Central memory CD4-positive, alpha-beta T cell (primary cell): ENCODE measurements at places on chromosomes 13 and 19.

DNA sequence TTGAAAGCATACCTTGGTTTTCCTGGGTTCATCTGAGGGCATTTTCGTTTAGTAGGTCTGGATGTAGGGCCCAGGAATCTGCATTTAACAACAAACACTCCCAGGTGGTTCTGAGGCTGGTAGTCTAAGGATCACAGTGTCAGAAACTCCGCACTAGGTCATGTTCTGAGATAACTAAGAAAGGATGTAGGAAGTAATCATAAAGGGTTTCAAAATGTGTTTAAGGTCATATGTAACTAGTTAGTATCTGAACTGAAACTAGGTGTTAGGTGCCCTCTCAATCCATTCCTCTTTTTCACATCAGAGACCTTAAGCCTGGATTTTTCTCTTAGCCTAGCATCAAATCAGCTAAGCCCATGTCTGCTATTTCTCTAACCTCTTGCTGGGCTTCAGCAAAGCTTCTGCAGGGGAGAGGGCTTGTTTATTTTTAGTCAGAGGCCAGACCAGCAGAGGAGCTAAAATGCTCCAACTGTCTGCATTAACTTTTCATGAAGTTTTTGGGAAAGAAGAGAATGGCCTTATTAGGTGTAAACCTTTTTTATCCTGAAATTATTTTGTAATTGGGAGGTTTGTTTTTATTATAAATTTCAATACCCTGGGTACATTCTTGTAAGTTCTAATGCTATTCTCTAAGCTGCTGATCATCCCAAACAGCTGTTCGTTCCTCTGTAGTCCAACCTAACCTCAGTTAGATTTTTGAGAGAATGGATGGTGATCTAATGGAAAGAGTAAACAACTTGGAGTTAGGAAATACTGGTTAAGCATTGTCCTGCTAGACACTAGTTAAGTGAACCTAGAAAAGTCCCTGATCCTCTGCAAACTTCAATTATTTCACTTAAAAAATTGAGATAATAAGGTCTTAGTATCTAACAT is 262.8 kb upstream of the RFC3 start:
- no peak for DNase-seq

DNA sequence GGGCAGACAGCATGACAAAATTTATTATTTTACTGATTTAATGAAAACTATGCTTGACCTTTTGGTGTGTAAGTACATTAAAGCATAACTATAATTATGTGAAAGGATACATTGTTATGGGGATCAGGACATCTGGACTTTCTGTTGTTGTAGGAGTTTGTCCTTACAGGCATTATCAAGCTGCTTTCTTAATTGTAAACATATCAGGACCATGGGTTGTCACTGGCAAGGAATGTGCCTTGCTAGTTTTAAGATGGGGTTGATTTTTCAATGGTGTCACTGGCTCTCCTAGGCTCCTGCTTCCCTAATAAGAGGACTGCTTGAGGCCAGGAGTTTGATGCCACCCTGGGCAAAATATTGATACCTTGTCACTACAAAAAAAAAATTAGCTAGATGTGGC is 32.6 kb downstream of the KBTBD6 start:
- DNase-seq: no peak

GRCh38 chr13:85406269-85406975 is 392.8 kb downstream of the SLITRK6 start:
- DNase-seq: no peak

- no peak for DNase-seq
Measured at GRCh38 chr13:43387880-43388279, 364.5 kb downstream of the DNAJC15 start.

- DNase-seq: no peak
Measured at GRCh38 chr19:45655073-45655472, 12.9 kb upstream of the GIPR start.

DNA sequence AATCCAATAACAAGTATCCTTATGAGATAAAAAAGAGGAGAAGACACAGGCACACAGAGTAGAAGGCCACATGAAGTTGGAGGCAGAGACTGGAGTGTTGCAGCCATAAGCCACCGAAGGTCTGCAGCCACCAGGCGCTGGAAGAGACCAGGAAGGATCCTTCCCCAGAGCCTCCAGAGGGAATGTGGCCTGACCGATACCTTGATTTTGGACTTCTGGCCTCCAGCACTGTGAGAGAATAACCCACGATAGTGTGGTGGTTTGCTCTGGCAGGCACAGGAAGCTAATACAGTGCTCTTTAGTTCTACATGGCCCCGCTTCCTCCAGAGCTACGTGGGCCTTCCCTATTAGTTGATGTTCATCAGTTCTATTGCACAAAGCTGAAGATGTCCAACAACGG is 15.3 kb upstream of the SULT2A1 start:
- DNase-seq: no peak

GRCh38 chr19:3029065-3029923 is at the start of gene TLE2:
TSS of gene TLE2 (minus strand) at chr19:3029280. CDS start at chr19:3028904, 376 bp downstream.
- no peak for DNase-seq

DNA sequence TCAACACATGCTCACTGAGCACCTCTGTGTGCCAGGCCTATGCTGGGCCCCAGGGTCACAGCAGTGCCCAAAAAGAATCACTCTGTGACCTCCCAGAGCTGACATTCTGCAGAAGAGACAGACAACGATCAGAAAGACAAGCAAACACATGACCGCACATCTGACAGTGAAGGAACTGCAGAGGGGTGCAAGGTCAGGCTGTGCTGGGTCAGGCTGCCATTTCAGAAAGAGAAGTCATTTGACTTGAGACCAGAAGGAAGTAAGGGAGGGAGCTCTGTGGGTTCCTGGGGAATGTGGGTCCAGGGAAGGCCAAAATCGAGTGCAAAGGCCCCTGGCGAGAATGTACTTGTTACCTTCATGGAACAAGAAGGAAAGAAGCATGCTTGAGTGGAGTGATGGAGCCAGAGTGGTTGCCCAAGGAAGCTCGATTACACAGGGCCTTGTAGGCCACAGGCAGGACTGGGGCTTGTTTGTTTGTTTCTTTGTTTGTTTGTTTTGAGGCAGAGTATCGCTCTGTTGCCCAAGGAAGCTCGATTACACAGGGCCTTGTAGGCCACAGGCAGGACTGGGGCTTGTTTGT is 11.4 kb upstream of the CD22 start:
- DNase-seq: no peak

- DNase-seq: no peak
Measured at GRCh38 chr13:79468819-79469218, 12.1 kb upstream of the NDFIP2 start.

GRCh38 chr19:12052091-12052496 is 667 bp downstream of the ZNF878 start:
- no peak for DNase-seq

- no peak for DNase-seq
Measured at GRCh38 chr13:84672616-84673015, 790.3 kb upstream of the SLITRK1 start.

DNA sequence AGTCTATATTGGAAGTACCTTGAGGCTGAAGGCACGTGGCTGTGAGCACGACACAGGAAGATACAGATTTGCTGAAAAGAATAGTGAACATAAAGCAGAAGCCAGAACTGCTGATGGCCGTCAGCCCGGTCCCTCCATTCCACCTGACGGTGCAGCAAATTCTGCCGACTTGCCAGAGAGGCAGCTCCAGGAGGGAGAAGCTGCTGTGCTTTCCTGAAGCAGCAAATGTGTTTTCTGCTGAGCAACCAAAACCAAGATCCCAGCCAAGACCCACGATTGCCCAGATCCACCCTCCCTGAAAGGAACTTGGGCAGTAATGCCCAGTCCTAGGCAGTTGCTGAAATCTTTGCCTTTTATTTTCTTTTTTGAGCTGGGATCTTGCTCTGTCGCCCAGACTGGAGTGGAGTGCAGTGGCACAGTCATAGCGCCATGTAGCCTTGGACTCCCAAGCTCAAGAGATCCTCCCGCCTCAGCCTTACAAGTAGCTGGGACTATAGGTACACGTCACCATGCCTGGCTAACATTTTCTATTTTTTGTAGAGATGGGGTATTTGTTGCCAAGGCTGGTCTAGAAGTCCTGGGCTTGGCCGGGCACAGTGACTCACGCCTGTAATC is 7.0 kb upstream of the RCN3 start:
- DNase-seq: no peak

GRCh38 chr13:57629391-57629804 is 2.1 kb upstream of the PCDH17 start:
- no peak for DNase-seq

DNA sequence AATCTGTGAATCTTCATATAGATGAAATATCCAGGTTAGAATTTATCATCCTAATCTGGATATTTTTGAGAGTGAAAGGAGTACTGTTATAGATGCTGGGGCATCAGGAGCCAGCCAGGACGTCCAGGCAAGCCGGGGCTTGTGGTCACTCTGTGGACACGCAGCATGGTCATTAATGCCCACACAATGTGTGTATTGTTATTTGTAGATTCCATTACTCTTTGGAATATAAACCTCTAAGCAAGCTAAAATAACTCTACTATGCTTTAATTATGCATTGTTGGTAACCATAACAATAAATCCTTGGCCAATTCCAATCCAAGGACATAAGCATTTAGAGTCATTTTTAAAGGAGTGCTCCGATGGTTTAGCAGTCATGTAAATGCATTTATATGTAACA is 137.9 kb downstream of the TM9SF2 start:
- DNase-seq: no peak

GRCh38 chr13:83499286-83499685 is 383.0 kb downstream of the SLITRK1 start:
- no peak for DNase-seq

DNA sequence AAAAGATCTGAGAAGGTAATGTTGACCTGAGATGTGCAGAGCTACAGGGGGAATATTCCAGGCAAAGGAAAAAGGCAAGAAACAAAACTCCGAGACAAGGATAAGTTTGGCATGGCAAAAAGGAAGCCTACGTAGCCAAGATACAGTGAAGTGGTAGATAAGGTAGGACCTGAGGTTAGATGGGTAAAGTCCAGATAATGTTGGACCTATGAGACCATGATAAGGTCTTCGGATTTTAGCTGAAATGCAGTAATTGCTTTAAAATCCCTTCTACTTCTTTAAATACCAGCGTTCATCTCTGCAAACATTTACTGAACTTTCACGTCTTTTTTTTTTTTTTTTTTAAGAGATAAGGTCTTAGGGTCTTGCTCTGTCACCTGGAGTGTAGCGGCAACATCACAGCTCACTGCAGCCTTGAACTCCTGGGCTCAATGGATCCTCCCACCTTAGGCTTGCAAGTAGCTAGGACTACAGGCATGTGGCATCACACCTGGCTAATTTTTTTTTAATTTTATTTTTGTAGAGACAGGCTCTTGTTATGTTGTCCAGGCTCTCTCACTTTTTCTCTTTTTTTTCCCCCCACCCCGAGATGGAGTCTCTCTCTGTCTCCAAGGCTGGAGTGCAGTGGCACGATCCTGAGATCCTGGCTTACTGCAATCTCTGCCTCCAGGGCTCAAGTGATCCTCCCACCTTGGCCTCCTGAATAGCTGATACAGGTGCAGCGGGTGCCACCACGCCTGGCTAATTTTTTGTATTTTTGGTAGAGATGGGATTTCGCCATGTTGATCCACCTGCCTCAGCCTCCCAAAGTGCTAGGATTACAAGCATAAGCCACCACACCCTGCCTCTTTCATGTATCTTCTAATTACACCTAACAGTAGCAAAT is 4.2 kb upstream of the WBP4 start:
- DNase-seq: no peak

DNA sequence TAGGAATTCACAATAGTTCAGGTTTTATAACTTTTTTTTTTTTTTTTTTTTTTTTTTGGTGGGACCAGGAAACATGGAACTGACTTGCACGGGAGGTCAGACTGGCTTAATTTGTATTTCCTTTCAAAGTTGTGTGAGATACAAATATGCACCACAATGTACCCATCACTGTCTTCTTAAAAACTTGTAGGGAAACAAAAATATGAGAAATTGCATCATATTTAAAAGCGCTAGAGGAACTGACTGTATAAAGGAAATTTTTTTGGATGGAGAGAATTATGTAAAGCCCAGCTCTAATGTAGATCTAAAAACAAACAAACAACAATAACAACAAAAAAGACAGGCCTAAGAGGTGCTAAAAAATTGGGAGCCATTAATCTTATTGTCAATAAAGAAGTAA is 246.5 kb downstream of the DCT start:
- DNase-seq: no peak

DNA sequence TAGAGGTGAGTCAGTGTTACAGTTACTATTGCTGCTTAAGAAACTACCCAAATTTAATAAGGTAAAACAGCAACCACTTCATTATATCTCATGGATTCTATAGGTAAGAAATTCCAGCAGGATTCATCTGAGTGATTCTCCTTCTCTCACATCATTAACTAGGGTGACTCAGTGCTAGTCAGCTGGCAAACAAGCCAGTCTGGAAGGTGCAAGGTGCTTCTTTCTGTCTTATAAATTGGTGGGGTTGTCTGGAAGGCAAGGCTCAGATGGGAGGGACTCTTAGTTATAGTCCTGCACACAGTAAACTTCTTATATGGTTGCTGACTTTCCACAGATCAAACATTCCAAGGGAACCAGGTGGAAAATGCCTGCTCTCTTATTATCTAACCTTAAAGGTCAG is 484.5 kb downstream of the GPC5 start:
- no peak for DNase-seq

DNA sequence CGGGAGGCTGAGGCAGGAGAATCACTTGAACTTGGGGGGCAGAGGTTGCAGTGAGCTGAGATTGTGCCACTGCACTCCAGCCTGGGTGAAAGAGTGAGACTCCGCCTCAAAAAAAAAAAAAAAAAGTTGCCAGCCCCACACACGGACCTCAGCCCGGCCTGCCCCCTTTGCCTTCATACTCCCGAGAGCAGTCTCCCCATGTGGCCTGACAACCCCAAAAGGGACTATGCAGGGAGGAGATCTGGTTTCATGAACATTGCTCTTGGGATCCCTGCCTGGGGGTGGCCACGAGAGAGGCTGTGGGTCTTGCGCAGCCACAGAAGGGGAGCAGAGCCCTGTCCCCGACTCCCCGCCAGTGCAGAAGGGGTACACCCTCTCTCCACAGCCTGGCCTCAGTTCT is 30.9 kb upstream of the ADGRE5 start:
- no peak for DNase-seq

GRCh38 chr19:27740396-27740795 is 1472.6 kb downstream of the UQCRFS1 start:
- DNase-seq: no peak

- DNase-seq: no peak
Measured at GRCh38 chr19:21423057-21424041, 26.4 kb downstream of the ZNF493 start.

DNA sequence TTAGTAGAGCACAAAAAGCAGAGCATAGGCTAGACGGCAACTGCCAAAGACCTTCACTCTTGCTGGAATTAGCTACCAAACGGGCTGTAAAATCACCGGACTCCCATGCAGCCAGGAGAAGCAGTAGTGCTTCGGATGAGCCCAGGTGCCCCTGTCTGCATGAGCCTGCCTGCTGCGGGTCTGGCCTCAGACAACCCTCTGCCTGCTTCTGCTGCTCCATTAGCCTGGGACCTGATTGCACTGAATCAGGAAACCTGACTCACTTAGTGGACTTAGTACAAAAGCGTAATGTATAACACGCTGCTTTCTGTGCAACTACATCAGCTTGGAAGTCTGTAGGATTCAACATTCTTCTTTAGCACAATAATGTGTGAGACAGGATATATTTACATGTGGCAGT is 170.0 kb downstream of the LMO7 start:
- DNase-seq: no peak
